ENCODE measurements at places on chromosomes 16 and 17.
A peak's percentile ranks its signal among the peaks of the same experiment; 100 is the strongest.

GRCh38 chr16:23587726-23588125 is 8.4 kb downstream of the NDUFAB1 start:
- no peak for DNase-seq

DNA sequence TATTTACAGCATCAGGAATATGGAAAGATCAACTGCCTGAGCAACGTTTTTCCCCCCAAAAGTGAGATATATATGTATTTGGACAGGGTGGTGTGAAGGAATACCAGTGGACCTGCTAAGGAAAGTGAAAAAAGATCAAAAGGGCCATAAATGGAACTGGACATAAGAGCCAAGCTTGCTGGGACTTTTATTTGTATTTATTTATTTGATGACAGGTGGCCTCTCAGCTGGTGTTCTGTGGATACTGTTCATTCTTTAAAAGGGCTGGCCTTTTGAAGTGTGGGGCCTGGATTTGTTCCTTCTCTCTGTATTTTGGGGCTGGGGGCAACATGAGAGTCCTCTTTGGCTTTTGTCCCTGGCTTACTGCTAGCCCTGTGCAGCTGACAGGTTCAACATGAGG is 306.6 kb upstream of the N4BP1 start:
- DNase-seq: no peak

DNA sequence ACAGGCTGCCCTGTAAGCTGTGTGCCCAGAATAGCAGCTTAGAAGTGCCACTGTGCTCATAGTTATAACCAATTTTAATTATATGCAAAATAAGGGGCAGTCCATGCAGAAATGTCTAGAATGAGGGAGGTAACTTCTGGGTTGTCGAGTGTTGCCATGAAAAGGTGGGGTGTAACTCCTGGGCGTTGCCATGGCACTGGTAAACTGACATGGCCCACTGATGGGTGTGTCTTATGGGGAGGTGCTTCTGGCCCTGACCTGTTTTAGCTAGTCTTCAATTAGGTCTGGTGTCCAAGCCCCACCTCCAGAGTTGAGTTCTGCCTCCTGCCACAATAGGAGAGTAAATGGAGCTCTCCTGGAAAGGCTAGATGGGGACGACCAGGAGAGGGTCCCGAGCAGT is 120.6 kb downstream of the SALL1 start:
- DNase-seq: no peak

- no peak for DNase-seq
These were observed 12.2 kb upstream of the HS3ST4 start for GRCh38 chr16:25679511-25679910.

- peak; percentile 58 for DNase-seq
These were observed 25.0 kb downstream of the CBFA2T3 start for GRCh38 chr16:88951989-88952388.
